CD4-positive, alpha-beta T cell treated with Interleukin-10 for 1 hour (primary cell): ENCODE measurements at places on chromosomes 3 and 15.

- DNase-seq = no peak
Measured at GRCh38 chr3:191220908-191221307, 21.9 kb downstream of the OSTN start.

DNA sequence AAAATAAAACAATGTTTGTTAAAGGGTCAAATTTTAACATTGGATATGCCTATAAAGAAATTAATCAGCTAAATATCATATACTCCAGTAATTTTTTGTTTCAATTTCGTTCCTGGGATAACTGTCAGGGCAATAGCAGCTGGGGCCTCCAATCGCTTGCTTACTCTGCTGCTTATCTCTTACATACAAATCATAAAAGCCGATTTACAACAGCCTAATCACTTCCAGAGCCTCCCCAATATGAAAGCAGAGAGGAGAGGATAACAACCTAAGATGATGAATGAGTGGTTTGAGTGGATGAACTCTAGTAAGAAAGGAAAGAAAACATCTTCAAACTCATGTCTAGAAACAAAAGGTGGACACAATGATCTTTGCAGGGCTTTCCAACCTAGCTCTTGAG is 80.7 kb upstream of the PSMD6 start:
- no peak for DNase-seq

GRCh38 chr3:180612364-180612763 is 10.4 kb downstream of the TTC14 start:
- DNase-seq = no peak

DNA sequence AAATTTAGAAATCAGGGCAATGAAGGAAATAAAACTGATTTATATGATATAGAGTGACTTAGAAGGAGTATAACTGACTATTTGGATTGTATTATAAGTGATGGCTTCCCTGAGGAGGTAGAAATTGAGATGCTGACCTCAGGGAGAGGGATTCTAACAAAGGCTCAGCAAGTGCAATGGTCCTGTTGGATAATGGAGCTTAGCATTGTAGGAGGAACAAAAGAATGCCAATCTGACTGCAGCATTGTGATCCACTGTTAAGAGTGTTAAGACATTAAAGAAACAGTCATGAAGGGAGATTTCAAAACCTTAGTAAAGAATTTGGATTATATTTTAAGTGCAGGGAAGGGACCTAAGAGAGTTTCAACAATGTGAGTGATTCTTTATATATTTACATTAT is 158.4 kb upstream of the NAALADL2 start:
- DNase-seq = no peak

- no peak for DNase-seq
Measured at GRCh38 chr15:66738595-66738994, 36.6 kb downstream of the SMAD6 start.

DNA sequence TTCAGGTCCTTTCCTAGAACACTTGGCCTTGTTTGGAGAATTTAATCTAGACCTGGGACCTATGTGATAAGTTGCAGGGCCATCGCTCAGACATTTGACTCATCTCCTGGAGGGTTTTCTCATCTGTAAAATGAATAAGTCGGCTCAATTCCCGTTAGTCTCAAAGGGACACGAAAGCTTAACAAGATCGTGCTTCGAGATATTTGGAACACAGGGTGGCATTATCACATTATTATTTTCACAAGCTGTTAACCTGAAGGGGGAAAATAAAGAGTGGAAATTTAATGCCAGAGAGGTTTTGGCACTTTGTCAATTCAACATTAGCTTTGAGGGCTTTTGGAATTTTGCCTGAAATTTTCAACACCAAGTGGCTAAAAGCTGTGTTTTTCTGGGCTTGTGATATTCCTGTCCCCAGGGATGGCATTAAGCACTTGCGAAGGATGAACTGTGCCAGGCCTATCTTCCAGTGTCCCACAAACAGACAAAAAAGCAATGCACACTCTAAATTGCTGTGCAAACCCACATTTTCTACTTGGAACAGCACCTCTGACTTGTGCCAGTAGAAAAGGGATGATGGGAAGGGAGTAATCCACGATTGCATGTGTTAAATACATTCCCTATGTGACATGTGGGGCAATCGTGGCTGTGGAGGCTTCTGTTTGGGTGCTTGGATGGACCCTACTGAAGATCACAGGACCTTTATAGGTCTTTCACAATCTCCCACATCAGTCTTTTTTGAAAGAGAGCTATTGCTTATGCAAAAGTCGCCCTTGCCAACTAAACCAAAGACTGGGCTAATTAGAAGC is 478.7 kb downstream of the MFSD1 start:
- DNase-seq = no peak

- no peak for DNase-seq
Measured at GRCh38 chr3:144394032-144394431, 422.4 kb downstream of the DIPK2A start.

DNA sequence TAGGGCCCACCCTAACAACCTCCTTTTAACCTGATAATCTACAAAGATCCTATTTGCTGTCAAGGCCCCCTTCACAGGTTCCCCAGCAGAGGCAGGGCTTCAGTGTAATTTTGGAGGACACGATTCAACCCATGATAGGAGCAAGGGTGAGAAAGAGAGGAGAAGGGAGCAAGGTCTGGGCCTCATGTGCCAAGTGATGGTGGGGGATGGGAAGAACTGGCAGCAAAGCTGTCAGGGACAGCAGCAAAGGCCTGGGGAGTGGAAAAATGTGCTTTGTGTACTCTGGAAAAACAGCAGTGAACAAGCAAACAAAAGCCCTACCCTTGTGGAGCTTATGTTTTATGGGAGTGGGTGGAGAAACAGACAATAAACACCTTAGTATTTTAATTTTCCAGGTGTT is 2.7 kb upstream of the GALNT15 start:
- no peak for DNase-seq

DNA sequence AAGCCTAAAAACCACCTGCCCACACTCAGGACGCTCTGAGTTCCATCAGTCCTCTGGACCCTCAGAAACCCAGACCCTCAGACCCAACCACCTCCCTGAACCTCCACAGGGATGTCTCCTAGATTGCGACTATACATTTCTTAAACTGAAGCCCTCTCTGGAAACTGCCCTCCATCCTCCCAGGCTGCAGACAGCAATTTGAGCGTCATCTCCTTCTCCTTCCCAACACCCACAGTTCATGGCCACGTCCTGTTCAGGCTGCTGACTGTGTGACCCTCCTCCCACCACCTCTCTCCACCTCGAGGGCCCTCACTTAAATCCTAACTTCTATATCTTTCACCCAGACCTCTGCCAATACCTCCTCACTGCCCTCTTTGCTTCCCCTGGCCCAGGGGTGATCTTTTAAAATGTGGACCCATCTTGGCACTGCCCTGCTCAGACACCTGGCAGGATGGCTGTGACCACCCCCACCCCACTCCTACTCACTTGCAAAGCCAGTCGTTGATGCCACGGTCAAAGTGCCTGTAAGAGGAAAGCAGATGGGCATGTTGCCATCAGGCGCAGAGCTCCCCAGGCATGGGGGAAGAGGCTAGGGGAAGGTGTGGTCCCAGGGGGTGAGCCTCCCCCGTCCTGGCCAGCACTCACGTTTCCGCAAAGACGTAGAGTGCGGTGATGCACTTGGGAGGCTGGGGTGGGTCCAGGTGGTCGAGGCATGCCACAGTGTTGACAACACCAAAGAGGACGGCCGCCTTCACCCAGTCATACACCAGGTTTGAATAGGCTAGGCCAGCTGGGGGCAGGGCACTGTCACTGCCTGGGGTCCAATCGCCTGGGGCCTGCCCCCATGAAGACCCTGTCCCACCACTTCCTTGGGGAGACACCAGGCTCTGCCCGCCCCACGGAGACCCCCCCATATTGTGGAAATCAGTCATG is 6.0 kb downstream of the HHATL start:
- no peak for DNase-seq

DNA sequence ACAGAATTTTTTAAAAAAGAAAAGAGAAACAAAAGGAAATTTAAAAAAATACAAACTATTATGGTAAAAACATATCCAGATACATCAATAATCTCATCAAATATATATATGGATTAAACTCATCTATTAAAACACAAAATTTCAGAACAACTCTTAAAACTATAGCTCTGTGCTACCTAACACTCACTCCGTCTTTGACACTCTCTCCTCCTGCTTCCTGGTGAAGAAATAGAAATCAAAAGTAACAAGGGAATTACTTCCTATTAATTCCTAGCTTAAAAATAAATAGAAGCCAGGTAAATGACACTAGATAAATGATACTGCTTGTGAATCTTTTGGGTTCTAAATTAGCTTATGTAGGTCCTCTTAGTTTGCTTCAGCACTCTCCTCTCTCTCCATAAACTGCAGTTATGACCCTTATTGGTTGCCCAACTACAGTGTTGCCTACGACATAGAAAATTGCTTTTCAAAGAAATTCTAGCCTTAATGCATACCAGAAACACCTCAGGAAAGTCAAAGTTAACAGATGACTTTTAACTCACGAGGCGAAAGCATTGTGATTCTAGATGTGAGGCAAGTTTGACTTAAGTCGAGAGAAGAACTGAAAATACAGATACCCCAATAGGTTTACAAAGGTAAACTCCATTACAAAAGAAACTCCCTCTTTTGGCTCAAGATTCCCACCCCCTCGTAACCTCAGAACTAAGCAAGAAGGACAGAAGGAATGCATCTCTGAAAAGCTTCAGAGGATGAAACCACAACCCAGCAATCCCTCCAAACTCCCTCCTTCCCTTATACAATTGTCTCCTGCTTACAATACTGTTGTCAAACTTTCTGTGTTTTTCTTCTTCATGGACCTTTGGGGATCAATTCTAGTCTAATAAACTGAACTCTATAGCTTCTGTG is 394.7 kb downstream of the FGF12 start:
- DNase-seq = no peak

DNA sequence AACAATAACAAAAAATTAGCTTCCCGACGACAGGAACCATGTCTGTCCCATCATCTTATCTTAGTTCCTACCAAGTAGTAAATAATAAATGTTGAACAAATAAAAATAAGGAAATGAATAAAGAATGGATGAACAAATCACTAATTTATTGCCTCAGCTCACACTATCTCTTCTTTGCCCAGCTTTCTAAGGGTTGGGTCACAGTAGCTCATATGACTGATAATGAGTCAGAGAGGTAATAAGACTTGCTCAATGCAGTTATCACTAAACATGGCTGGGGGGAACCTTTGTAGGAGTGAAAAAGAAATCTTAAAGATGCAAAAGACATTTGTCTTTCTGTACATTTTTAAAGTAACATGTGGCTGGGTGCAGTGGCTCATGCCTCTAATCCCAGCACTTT is 182.2 kb downstream of the WDR76 start:
- no peak for DNase-seq

GRCh38 chr3:123878807-123879206 is 5.3 kb downstream of the MYLK start:
- no peak for DNase-seq
